D341Med (cell line): ENCODE measurements at places on chromosomes 1 and 21.

- DNase-seq, result no peak
Measured at GRCh38 chr1:150234309-150234565, 1.7 kb downstream of the ANP32E start.

DNA sequence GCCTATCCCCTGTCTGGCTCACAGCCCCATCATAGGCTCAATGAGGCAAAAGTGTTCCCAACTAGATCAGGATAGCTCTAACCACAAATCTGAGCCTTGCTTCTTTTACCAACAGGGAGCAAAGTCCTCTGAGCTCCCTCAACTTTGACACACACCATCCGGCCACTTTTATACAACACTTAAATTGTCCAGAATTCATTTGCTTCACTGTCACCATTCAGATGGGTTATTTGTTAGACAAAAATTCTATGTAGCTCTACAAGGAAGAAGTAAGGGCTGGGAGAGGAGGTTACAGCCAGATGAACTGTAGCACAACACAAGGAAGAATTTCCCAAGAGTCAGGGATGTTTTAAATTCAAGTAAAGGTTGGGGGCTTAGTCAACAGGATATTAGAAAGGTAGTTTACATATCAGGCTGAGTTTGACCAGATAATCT lies 50.8 kb downstream of the TGFBR3 start:
- DNase-seq, result no peak

DNA sequence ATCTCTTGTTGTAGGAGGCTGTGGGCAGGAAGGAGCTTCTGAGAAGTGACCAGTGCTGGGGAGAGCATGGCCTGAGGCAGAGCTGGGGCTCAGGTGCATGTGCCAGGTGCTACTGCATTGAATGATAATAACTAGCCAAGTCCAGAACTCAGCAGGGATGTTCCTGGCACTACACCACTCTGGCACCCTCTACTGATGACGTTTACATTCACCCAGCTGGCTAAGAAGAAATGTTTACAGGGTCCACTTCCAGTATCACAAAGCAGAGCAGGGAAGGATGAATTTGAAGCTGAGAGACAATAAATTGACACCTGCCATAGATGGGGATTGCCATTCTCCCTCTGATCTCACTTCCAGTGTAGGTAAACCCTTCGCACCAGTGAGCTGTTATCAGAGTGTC lies 411.8 kb downstream of the SETD4 start:
- DNase-seq, result no peak

GRCh38 chr1:3772027-3772714 lies 378 bp upstream of the SMIM1 start:
- DNase-seq, result peak; percentile 98

DNA sequence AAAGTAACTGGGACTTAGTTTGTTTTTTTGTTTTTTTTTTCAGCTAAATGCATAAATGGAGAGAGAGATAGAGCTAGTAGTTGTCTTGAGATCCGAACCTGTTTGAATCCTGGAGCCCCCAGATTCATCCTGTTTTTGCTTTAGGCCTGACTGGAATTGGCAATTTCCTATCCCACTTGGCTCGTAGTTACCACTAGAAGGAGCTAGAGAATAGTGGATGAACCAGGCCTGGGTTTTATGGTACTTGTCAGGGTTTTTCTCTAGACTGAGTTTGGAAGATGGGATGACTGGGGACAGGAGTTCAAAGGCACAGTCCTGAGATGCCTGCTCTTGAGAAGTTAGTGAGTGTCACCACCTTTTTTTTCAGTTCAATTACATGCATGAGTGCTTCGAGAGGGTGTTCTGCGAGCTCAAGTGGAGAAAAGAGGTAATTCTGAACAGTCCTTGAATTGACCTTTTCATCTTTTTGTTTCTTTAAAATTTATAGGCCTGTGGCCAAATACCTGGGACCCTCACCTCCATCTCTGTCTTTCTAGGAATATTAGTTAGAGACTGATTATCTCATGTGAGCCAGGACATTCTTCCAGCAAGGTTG lies 23.4 kb downstream of the CELF3 start:
- peak; percentile 76 for DNase-seq

- DNase-seq, result peak; percentile 81
Measured at GRCh38 chr1:9842073-9842711, 18.4 kb upstream of the CLSTN1 start.

GRCh38 chr1:68377098-68377497 lies 72.7 kb downstream of the RPE65 start:
- DNase-seq, result no peak

DNA sequence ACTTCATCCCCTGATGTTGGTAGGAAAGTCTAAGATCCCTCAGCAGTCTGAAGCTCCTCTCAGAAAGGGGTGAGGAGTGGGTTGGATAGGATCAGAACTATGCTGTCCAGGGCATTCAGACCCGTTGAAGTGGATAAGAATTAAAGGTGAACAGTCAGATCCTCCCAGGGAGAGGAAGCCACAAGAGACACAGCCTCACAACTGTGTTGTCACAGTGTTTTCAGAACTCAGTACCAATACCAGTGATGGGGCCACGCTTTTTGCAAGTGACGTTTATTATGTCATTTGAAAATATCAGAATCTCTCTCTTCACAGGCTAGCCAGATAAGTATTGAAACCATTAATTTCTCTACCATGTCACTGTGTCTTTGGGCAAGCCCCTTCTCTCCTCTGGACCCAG lies 15.4 kb upstream of the EPS15 start:
- DNase-seq, result no peak

- no peak for DNase-seq
Measured at GRCh38 chr1:77516106-77516505, 166.4 kb downstream of the ZZZ3 start.

DNA sequence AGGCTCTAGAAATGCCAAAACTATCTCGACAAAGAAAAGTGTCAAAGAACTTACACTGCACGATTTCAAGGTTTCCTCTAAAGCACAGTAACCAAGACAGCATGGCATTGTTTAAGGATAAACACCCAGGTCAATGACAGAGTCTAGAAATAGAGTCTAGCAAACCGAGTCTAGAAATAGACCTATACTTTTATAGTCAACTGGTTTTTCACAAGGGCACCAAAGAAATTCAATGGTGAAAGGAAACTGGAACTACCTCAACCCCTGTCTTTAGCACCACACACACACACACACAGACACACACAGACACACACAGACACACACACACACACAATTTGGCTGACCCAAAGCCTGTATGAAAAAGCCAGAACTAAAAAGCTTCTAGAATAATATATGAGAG lies 67.1 kb upstream of the PGBD5 start:
- DNase-seq, result no peak

DNA sequence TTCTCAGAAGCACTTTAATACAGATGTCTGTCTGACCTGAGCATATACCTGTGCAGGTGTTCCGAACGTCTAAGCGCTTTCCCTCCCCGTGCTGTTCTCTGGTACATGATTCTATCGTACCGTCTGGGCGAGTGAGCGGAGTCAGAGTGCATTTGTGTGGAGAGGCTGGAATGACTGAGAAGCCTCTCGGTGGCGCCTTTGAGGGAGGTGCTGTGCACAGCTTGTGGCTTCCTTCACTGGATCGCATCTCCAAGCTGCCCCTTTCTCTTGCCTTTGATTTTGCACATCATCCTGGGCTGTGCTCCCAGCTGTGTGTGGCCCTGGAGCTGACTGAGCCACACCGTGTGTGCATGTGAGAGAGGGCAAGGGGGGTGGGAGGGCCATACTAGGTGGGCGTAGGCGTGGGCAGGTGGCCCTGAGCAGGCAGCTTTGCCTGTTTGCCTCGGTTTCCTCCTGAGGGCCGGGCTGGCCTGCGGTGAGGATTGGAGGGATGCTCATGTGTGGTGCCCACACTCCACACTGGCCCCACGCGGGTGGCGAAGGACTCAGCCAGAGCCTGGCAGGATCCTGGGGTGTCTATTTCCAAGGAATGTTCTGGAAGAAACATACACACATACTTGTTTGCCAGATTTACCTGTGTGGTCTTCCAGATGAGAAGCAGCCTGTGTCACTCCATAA lies 105.3 kb downstream of the ADARB1 start:
- no peak for DNase-seq

GRCh38 chr21:24436236-24436635 lies 1171.0 kb downstream of the MRPL39 start:
- DNase-seq, result no peak

DNA sequence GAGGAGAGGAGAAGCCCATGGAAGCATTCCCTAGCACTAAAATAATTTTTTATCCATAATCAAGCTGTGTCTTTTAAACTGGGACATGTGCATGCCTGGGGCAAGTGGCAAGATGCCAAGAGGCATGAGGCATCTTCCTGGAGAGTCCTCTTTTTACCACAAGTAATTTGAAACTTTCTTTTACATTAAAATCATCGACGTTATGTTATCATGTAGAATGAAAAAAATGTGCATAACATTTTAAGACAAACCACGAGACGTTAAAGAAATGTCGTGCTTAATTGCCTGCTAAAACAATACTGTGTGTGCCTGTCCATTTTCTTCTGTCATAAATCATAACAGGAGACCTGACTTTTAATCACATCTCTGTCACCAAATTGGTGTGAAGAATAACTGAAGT lies 1.5 kb downstream of the STYXL2 start:
- no peak for DNase-seq

DNA sequence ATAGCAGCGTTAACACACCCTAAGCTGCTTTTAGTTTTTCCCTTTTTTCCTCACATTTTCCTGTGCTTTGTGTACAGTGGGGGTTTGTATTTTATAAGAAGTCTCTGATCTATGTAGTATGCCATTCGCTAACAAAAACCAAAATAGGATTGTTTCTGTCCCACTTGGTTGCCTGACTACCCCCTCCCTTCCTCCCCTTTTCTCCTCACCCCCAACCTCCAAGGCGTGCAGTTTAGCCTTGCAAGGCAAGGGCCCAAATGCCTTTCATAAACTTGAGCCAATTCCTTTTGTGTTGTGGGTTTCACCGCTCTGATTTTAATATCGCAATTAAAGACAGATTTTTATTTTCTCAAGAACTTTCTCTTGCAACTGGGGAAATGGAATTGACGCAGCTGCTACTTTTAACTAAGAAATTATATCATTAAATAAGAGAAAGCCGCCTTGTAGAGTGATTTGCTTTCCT lies 276.9 kb downstream of the TM2D1 start:
- DNase-seq, result no peak

DNA sequence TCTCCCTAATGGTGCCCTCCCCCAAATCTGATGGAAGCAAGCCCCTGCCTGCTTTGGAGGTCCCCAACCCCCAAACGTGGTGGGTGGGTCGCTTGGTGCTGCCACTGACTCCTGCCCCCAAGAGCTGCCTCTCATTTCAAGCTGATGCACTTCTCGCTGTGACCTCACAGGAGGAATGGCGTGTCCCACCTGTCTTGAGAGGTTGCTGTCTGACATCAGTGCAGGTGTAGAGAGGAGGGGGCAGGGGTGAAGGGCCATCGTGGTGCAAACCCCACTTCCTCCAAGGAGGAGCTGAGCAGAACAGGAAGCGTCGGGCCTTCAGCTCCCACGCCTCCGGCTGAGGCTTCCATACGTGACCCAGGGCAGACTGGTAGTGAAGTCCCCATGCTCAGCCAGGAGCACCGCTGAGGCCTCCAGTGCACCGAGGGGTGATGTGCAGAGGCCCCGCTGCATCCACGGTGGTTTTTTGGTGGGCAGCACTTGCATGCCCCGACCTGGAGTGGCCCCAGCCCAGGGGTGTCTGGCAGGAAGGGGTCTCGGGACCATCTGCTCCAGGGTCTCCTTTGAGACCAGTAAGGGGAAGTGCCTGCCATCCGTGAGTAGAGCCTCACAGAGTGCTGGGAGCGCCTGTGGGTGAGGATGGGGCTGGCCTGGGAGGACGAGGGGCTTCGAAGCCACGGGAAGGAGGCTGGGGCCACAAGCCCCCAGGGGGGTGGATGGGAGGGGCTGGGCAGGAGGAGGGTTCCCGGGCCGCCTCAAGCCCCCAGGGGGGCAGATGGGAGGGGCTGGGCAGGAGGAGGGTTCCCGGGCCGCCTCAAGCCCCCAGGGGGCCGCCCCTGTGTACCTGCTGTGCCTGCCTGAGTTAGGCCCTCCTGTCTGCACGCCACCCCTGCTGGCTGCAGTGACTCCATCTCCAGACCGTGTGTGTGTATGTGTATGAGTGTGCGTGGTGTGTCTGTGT lies 39.8 kb downstream of the WDR4 start:
- peak; percentile 16 for DNase-seq

DNA sequence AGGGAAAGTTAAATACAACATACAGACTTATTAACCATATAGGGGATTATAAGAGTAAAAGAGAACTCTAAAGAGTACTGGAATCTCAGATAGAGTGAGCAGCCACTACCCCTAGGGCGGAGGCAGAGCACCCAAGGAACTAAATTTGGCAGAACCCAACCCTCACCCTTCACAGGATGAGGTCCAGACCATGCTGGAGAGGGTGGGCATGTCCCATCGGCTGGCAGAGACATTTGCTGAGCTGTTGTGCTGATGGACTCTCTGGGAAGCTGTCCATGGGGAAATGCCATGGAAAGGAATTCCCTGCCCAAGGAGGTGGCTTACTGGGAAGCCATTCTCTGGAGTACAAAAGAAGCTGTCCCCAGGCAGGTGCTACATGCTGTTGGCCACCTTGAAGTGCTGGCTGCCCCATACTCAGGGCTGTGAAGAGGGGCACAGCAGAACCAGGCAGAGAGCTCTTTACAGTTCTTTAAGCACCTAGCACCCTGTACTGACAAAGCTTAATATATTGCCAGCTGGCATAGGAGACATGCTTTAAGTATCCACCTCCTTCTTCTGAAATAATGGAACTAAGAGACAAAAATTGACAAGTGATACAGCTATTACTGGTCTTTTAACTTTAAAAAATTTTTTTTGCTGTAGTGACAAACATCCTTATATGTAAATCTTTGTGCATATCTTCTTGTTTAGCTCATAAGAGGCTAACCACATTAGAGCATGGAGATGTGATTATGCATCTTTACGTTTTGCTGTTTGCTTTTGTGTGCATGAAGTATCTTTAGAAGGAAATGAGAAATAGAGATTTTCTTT lies 29.6 kb downstream of the TSNAX start:
- DNase-seq, result no peak

- DNase-seq, result peak; percentile 36
Measured at GRCh38 chr1:119582801-119583200, 65.3 kb downstream of the ZNF697 start.

- no peak for DNase-seq
Measured at GRCh38 chr1:80531182-80531581, 1269.6 kb upstream of the ADGRL2 start.

- peak; percentile 2 for DNase-seq
Measured at GRCh38 chr1:29655145-29655544, 418.8 kb downstream of the PTPRU start.

DNA sequence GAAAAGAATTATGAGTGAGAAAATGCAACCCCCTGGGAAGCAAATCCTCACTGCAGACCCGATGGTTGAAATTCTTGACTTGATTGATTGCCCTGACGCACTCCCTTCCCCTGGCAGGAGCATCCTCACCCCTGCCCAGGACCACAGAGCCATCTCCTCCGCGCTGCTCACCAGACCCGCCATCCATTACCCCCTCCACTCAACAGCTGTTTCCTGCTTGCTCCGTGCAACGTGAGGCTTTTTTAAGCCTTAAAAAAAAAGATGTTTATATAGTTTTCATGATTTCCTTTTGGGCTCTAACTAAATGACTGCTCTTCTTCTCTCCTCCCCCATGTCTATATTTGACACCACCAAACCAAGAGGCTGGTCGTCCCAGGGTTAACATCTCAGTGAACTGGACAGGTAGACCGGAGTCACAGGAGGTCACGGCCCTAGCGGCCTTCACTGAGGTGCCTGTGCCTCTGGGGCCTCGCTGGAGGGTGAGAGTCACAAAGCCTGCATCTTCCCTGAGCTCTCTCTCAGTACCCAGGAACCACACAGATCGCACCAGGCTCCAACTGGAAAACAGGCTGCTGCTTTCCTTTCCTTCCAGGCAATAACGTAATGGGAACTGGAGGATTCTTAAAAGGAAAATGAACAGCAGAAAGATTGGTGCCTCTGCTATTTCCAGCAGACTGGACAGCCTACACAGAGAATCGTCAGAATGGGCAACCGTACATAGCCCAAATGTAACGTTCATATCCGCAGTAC lies 49.8 kb downstream of the ZBTB18 start:
- DNase-seq, result no peak
